Activated CD4-positive, alpha-beta T cell treated with anti-CD3 and anti-CD28 coated beads, Interleukin-2, amount 50 U/mL, for 1 hour (primary cell): ENCODE measurements at places on chromosomes 7 and 10.

DNA sequence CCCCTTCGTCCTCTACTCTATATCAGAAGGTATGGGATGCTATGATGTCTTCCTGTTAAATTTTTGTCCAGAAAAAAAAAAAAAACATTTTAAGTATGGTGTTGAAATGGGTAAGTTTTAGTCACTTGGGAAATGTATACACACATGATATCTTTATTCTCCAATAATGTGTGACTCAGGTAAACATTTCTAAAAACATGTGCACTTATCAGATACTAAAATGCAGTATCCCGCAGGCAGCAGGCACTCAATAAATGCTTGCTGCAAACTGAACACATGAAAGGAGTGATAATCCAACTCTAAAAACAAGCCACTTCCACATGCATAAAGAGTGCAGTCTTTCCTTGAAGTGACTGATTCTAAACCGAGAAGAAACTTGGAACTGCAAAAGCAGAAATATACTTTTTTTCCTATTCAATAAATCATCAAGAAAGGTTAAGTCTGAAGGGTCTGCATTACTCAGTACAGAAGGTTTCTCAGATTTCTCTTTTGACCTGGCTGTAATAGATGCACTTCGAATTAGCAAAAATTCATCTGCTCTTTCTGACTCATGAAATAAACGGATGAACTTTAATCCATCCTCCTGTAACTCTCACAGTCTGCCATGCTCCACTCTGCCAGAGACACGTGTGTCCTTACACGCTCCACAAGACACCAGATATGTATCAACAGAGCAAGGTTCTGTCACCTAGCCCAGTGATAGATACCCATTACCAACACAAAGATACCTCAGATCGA, 84.0 kb downstream of the HIPK2 start:
- no peak for DNase-seq

DNA sequence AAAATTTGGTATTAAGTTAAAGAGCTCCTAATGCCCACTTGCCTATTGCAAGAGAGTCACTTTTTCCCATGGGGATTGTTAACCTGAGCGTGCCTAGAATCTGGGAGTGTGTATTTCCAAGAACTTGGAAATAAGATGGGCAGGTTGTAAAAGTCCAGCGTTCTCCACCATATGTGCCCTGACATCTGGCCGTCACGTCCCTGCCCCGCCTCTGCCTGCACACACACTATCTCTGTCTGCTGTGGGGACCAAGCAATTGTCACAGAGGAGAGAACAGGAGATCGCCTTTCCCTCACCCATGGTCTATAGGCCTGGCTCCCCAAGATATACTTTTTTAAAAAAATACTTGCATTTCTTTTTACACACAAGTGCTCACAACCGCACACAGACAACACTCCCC, 396.5 kb upstream of the PFKP start:
- no peak for DNase-seq

DNA sequence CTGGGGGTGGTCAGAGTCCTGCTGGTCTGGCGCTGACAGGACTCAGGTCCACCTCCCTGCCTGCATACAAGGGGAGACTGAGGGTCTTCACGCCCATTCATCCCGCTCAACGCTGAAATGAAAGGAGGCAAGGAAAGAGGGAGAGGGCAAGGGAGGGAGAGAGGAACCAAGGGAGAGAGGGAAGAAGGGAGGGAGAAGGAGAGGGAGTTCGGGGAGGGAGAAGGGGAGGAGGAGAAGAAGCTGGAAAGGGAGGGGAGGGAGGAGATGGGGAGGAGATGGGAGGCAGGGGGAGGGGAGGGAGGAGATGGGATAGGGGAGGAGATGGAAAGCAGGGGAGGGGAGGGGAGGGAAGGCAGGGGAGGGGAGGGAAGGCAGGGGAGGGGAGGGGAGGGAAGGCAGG, 69.4 kb upstream of the INPP5A start:
- DNase-seq: no peak

- no peak for DNase-seq
Observed at GRCh38 chr7:144384071-144384470, 19.4 kb downstream of the NOBOX start.

GRCh38 chr10:21304608-21305007, 220.9 kb downstream of the SKIDA1 start:
- DNase-seq: no peak

GRCh38 chr7:55309040-55309991, 55.8 kb upstream of the LANCL2 start:
- peak; percentile 11 for DNase-seq

DNA sequence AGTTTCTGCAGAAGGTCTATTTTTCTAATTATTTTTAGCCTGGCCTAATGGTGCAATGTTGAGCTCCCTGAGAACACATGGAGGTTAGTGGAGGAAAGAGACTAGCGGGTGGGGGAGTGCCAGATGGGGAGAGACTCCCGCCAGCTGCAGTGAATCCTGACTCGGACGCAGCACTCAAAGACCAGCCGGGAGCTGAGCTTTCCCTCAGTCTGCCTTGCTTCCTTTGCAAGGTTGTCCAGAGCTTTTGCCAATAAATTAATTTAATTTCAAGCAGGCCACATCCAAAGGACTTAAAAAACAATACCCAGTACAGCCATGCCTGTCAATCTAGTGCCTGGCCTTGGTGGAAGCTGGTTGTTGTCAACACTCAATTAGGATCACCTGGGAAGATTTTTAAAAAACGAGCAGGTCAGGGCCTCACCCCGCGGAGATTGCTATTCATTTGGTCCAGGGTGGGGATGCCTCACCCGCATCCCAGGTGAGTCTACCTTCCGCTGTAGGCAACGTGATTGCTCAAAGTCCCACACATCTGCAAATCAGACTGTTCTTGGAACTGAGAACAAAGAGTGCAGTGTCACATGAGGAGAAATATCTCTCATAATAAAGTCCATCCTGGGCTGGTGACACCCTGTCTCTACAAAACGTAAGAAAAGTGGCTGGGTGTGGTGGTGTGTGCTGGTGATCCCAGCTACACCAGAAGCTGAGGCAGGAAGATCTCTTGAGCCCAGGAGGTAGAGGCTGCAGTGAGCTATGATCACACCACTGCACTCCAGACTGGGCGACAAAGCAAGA, 4.0 kb downstream of the CLRN3 start:
- no peak for DNase-seq

DNA sequence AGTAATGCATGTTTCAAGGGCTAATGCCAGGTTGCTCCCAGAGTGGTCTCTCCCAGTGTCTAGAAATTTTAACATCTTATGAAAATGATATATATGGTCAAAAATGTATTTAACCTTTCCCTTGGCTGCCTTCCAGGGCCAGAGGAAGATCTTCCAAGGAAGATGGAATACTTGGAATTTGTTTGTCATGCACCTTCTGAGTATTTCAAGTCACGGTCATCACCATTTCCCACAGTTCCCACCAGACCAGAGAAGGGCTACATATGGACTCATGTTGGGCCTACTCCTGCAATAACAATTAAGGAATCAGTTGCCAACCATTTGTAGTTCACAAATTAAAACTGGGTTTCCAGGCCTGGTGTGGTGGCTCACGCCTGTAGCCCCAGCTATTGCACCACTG, 9.0 kb downstream of the GATAD1 start:
- DNase-seq: no peak

GRCh38 chr7:80630608-80631405, 7.6 kb upstream of the CD36 start:
- no peak for DNase-seq

DNA sequence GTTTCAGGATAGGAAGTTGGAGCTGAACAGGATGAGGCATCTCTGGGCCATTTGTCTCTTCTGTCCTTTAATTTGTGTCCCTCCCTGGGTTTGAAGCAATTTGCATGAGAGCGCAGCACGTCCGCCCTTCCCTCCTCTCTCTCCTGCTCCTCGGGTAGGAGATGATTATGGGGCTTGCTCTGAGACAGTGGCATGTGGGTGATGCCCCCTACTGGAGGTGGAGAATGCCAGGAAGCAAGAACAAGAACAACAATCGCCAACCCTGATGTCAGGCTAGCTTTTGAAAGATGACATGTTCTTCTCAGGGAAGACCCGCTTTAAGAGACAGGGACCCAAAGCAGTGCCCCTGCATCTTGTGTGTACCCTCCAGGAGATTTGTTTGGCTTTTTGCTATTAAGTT, 63.9 kb upstream of the LOXL4 start:
- no peak for DNase-seq

DNA sequence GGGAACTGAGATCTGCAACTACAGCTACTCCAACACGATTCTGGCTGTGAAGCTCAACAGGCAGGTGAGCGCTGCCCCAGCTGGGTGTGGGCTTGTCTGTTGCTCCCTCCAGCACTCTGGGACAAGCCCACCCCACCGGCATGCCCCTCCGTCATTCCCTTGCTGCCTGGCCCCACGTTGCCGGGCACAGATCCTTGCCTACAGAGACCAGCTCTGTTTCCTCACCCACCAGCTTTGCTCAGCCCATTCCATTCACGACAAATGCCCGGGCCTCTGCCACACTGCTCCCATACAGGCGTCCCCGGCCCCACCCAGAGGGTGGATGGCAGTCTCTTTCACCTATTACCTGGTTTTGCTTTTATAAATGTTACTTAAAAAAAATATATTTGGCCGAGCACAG, 24.6 kb downstream of the WIPI2 start:
- DNase-seq: no peak

GRCh38 chr10:23534326-23534725, 95.5 kb downstream of the OTUD1 start:
- DNase-seq: no peak

DNA sequence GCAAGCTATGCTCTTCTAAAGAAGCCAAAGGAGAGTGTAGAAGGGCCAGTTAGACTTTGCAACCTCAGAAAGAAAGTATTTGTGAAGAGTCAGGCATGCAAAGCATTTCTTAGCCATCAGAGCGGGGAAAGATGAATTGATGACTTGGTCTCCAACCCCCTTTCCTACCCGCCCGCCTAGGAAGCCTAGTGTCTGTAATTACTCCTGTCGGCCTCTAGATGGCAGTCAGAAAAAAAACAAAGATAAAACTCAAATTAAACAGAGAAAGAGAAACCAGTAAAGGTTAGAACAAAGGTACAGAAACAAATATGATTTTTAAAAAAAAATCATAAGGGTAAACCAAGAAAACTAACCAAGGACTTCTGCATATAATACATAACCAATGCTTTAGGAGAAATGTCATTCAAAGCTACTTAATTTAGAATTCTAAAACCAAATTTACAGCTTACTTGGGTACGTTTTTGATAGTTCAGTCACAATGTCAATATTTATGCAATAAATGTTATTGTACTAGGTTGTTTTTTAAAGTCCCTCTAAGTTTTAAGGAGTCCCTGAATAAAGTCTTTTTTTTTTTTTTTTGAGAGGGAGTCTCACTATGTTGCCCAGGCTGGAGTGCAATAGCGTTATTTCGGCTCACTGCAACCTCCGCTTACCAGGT, 97.6 kb downstream of the LYZL1 start:
- no peak for DNase-seq

GRCh38 chr7:74092964-74093471, 9.4 kb downstream of the LIMK1 start:
- DNase-seq: no peak

- peak; percentile 44 for DNase-seq
Observed at GRCh38 chr7:127447326-127447945, 54.9 kb upstream of the ZNF800 start.

- no peak for DNase-seq
Observed at GRCh38 chr10:74099420-74099819, 51.2 kb downstream of the AP3M1 start.

- peak; percentile 2 for DNase-seq
Observed at GRCh38 chr10:32413513-32413912, 32.4 kb upstream of the CCDC7 start.

DNA sequence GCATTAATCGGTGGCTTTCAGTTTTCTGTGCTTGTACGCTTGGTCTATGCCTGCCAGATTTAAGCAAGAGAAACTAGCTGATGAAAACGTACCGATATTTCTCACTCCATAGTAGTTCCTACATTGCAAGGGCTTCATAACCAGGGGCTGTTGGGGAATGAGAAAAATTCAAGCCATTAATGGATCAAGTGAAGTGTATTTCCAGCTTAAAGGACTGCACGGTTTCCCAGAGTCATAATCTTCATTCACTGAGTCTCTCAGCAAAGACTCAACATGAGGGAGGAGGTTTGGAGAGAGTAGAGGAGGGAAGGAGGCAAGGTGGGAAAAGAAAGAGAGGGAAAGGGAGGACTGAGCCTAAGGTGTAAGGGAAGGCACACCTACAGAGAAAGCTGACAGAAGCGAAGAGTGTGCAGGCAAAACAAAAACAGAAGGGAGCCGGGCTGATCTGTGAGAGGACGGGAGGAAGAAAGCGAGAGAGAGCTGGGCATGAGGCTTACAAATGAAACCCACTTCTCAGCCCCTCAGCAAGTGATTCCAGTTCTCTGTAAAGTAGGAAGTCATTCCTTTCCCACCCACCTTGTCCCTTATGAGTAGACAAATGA, 625 bp downstream of the GIMAP2 start:
- no peak for DNase-seq

GRCh38 chr7:30924624-30925023, 13.0 kb downstream of the AQP1 start:
- no peak for DNase-seq

GRCh38 chr10:31062856-31063255, 31.2 kb upstream of the ZNF438 start:
- DNase-seq: no peak

DNA sequence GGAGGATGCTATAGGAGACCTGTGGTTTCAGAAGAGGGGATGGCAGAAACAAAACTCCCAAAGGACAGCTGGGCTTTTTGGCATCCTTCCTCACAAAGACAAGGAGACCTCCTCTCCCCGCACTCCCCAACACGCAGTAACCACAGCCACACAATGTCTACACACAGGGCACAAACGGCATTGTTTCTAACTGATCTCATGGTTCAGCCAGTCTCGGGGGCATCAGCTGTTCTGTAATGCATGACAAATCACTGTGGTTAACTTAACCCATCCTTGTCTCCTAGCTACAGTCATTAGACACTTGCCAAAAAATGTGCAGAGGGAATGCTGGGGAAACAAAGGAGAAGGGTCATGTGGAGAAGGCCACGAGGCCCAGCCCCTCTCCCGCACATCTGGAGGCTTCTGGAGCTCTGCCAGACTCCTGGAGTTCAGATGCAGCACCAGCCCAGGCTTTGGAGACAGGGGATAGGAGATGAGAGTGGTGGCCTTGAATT, 7.6 kb upstream of the ADAMTS14 start:
- no peak for DNase-seq

- DNase-seq: no peak
Observed at GRCh38 chr10:86199041-86199440, 167.6 kb downstream of the GRID1 start.

GRCh38 chr10:110311357-110311949, 6.7 kb upstream of the SMNDC1 start:
- peak; percentile 31 for DNase-seq

DNA sequence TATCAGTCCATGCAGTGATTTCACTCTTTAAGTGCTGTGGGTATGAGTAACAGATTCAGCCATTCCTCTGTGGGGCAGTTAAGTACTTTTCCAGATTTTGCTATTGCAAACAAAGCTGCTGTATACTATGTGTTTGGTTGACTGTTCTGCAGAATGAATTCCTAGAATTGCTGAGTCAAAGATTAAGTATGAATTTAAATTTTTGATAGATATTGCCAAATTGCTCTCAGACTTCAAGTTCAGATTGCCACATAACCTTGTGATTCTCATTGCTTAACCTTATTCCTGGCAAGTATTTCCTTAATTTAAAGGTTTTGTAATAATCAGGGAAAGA, 21.6 kb upstream of the SAR1A start:
- no peak for DNase-seq

- no peak for DNase-seq
Observed at GRCh38 chr10:12636571-12636970, 287.2 kb downstream of the CAMK1D start.
